ENCODE measurements at places on chromosomes 3 and 15. TPM values are rescaled to one million over a fixed set of nuclear protein-coding genes. Genes with fewer than 3 reads are reported as not detected.

GRCh38 chr3:127688022-127688415, 15.3 kb downstream of the ABTB1 start:
- no peaks in the 10 kb centered on the region for H3K27me3 ChIP-seq
- H3K36me3 ChIP-seq, result peaks cover 14% of the 10 kb centered on the region

- no peak overlapping the region for H3K27ac ChIP-seq
- no peak overlapping the region for H3K4me3 ChIP-seq
- no peaks in the 10 kb centered on the region for H3K27me3 ChIP-seq
- no peaks in the 10 kb centered on the region for H3K4me1 ChIP-seq
- DNase-seq, result no peak
Observed at GRCh38 chr15:82968066-82968465, 15.5 kb upstream of the HOMER2 start.

DNA sequence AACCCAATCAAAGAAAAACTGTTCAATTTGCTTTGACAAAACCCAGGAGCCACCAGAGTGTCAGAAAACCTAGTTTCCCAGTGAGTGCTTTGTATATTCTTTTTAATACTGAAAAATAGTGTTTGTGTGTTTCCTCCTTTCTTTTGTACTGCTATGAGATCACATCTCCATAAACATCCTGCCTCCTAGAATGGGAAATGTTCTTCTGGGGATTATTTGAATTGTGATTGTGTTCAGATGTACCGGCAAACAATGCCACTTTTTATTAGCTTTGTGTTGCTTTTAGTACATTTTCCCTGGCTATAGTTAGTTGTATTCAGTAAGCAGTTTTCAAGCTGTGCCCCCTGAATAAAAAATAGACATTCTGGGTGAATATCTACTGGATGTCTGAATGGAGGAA, 148.0 kb upstream of the NR2E3 start:
- H3K27ac ChIP-seq, result no peak overlapping the region
- no peaks in the 10 kb centered on the region for H3K36me3 ChIP-seq
- DNase-seq, result no peak

DNA sequence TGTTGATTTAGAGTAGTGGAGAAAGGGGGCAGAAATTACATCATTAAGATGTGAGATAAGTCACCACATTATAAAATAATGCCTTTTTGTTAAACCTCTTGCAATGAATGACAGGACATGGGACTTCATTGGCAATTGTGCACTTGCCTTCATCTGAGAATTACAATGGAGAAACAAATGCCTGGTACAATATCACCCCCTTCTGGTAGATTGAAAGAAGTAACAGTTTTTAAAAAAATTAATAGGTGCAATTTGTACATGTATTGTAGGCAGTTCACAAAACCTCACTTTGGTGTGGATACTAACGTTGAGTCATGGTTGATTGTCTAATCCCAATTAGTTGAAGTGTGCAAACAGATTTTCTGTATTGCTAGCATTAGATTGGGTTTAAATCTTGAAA, 4.6 kb upstream of the P2RY14 start:
- no peaks in the 10 kb centered on the region for H3K27me3 ChIP-seq
- H3K27ac ChIP-seq, result no peak overlapping the region
- peaks cover 8% of the 10 kb centered on the region for H3K4me1 ChIP-seq
- DNase-seq, result no peak
- no peak overlapping the region for H3K4me3 ChIP-seq

DNA sequence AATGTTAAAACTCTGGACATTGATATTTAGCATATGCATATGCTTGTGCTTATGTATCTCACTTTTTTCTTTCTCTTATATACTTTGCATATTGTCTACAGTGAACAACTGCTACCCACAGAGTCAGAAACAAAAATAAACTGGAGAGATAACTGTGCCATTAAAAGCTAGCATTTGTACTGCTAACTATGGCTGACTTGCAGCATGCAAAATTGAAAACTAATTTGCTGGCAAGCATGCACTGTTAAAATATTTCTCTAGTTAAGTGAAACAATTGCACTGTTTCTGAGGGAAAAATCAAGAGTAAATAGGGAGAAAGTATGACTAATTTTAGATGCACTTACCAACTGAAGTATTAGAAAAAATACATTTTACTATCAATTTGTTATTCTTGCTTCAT, 177.8 kb downstream of the CBLB start:
- H3K4me1 ChIP-seq, result no peaks in the 10 kb centered on the region
- DNase-seq, result no peak
- no peak overlapping the region for H3K27ac ChIP-seq
- peaks cover 18% of the 10 kb centered on the region for H3K36me3 ChIP-seq
- no peak overlapping the region for H3K4me3 ChIP-seq

GCHFR gene
- 55.2 TPM for total RNA-seq

DNA sequence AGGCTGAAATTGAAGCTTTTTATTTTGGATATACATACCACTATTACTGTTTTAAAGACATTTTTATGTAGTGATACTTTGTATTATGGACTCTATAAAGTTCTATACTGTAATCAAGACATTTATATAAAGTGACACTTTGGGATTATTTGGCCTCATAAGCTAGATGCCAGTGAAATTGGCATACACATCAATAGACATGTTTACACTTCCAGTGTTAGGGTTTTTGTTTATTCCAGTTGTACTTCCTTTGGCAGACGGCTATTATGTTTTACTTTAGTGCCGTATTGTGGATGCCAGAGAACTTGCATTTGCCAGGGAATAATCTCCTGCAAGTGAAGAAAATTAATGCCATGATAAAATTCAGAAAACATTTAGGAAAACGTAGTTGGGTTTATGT, 6.0 kb downstream of the LXN start:
- peaks cover 9% of the 10 kb centered on the region for H3K4me1 ChIP-seq
- H3K4me3 ChIP-seq, result no peak overlapping the region
- H3K27ac ChIP-seq, result no peak overlapping the region
- no peaks in the 10 kb centered on the region for H3K27me3 ChIP-seq
- peaks cover 87% of the 10 kb centered on the region for H3K36me3 ChIP-seq

- no peaks in the 10 kb centered on the region for H3K4me1 ChIP-seq
- H3K4me3 ChIP-seq, result no peak overlapping the region
- H3K27me3 ChIP-seq, result no peaks in the 10 kb centered on the region
- H3K27ac ChIP-seq, result no peak overlapping the region
- no peaks in the 10 kb centered on the region for H3K36me3 ChIP-seq
- no peak for DNase-seq
Observed at GRCh38 chr3:187946981-187947380, 201.7 kb upstream of the BCL6 start.

FAM174B gene
- total RNA-seq, result 62.9 TPM

STX19 gene
- 2.8 TPM for total RNA-seq

TGM5 gene
- not detected for total RNA-seq

PAQR9 gene
- total RNA-seq, result not detected

DNA sequence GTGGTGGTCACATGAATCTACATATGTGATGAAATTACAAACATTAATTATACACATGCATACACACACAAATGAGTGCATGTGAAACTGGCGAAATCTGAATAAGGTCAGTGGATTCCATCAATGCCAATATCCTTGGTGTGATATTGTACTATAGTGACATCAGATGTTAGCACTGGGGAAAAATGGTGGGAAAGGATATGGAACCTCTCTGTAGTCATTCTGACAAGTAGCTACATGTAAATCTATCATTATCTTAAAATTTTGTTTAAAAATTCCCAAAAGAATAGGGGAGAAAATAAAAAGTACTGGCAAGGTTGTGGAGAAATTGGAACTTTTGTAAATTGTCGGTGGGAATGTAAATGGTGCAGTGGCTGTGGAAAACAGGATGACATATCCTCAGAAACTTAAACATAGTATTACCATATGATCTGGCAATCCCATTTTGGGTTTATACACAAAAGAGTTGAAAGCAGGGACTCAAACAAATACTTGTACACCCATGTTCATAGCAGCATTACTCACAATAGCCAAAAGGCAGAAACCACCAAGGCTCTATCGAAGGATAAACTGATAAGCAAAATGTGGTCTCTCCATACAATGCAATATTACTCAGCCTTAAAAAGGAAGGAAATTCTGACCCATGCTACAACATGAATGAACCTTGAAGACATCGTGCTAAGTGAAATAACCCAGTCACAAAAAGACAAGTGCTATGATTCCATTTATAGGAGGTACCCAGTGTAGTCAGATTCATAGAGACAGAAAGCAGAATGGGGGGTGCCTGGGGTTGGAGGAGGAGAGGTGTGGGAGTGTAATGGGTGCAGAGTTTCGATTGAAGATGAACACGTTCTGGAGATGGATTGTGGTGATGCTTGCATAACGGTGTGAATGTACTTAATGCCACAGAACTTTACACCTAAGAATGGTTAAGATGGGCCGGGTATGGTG, 25.3 kb upstream of the HRH1 start:
- no peak overlapping the region for H3K27ac ChIP-seq
- H3K27me3 ChIP-seq, result no peaks in the 10 kb centered on the region
- no peaks in the 10 kb centered on the region for H3K4me1 ChIP-seq
- DNase-seq, result no peak
- no peak overlapping the region for H3K4me3 ChIP-seq
- no peaks in the 10 kb centered on the region for H3K36me3 ChIP-seq

GRCh38 chr15:57398336-57398735, 22.0 kb downstream of the CGNL1 start:
- no peaks in the 10 kb centered on the region for H3K27me3 ChIP-seq
- H3K4me3 ChIP-seq, result no peak overlapping the region

Data from upper lobe of right lung (tissue), 1 donor.